Bone marrow (tissue), 2 donors: ENCODE measurements at places on chromosomes 13 and 19.

GRCh38 chr19:53131085-53131590, 1.6 kb downstream of the ZNF415 start:
- DNase-seq = no peak

GRCh38 chr13:44437356-44438233, 64.0 kb downstream of the SERP2 start:
- no peak for DNase-seq

DNA sequence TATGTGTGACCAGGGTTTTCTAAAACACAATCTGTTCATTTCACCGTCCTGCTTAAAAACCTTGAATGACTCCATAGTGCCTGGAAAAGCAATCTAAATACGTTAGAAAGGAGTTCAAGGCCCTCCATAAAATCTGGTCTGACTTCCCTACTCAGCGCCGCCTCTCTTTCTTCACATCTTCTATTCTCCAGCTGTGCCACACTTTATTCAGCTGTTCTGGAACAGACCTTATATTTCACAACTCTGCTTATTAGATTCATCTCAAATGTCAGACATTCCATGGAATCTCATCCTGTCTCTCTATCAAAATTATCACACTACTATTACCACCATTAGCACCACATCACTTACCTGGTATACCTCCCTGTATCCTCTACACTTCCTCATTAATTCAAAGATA, 19.8 kb upstream of the SPART start:
- DNase-seq = no peak

GRCh38 chr13:105035092-105035491, 1500.4 kb downstream of the EFNB2 start:
- DNase-seq = no peak

DNA sequence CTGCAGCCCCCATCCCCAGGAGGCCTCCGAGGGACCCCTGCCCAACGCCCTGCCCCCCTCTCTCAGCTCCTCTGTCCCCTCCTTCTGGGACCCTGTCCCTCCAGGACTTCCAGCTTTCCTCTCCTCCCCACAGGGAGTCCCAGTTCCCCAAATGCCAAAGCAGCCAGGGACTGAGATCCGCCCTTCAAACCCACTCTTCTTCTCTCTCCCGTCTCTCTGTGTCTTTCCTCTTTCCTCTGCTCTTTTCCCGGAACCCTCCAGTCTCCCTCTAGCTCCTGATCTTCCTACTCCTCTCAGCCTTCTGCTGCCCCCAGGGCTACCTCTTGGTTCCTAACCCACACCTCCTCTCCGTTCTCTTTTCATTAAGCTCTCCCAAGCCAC, 377 bp downstream of the CA11 start:
- DNase-seq = no peak

DNA sequence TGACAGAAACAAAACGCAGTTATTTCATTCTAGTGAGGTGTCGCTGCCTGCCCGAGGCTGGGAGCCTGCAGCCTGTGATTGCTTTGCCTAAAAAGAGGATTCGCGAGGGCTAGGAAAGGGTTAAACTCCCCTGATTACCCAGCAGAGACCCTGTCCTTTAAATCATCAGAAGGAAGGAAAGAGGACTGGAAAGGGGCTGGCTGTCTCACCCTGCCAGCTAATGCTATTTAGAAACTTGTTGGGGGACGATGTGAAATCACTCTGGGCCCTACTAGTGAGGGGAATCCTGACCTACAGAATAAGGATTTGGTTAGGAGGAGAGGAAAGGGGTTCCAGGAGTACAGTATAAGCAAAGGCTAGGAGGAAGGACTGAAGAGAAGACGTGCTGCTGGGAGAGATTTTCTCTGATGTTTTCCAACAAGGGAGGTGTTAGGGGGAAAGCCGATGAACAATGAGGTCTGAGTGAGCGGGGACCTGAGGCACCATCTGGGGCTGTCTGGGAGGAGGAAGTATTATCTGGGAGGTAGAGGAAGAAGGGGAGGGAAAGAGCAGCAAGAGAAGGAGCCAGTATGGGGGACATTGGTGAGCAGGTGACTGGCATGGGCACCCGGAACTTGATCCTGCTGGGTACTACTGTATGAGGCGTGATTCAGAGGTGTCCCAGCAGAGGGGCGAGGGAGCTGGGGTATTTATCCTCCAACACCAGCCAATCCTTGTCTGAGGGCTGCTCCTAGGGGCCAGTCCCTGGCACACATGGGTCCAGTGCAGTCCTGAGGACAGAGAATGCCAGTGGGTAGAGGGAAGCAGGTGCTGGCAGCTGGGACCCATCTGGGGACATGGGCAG, 55.7 kb upstream of the PTPRS start:
- DNase-seq = no peak

DNA sequence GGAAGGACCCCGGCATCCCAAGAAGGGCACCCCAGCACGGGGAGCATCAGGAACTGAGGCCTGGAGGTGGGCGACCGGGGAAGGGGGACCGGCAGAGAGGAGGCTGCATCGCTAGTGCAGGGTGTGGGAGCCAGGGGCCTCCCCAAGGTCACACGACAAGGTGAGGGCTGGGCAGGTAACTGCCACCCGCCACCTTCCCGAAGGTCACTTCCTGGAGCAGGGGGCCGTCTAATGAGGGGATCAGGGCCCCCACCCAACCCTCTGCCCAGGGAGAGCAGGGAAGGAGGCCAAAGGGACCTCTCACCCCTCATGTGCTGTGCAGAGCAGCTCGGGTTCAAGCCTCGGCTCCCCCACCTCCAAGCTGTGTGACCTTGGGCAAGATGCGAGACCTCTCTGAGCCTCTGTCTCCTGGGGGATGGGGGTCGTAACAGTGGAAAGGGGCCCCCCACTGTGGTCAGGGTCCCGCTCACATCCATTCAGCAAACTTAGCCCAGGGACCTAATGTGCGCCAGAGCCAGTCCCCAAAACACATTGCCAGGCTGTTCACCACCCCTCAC, 6.0 kb downstream of the ZBTB7A start:
- DNase-seq = no peak

DNA sequence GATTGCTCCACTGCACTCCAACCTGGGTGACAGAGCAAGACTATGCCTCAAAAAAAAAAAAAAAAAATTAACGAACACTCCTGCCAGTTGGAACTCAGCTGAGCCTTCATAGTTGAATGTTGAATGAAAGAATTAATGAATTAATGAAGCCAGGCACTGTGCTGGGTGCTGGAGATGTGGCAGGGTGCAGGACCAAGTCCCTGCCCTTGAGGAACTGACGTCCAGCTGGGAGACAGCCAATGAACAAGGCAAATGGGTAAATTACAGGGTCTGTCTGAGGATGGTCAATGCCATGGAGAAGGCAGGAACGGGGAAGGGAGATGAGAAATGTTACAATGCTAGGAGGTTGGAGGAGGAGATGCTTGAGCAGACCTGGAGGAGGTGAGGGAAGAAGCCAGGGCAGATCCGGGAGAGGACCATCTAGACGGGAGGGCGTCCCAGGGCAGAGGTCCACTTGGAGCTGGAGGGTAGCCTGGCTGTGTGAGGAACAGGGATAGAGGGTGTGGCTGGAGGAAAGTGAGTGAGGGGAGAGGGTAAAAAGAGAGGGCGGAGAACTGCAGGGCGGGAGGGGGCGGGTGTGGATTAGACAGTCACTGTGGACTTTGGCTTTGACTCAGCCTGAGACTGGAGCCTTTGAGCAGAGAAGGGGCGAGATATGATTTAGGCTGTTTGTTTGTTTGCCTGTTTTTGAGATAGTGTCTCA, 16.8 kb upstream of the IGSF23 start:
- DNase-seq = no peak

GRCh38 chr13:27476943-27477703, 26.8 kb upstream of the MTIF3 start:
- DNase-seq = no peak

DNA sequence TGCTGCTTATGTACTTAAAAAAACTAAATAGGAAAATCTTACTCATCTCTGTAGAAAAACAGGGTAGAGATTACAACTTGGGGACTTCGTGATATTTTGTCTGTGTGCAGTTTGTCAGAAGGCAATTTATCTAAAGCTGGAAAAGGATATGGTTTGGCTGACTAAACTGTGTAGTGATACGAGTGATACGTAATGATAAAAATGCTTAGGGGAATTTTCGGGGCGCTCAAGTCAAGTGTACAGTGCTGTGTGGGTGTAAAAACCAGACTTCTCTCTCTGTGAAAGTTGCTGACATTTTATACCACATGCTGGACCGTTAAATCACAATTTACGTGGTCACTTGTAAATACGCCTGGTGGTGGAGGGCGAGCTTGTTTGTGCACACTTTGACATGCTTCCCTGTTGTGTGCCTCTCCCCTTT, 221.7 kb downstream of the KCNRG start:
- DNase-seq = no peak

- DNase-seq = no peak
Observed at GRCh38 chr19:42281827-42282762, 13.0 kb downstream of the CIC start.

- DNase-seq = no peak
Observed at GRCh38 chr19:58227964-58228584, 640 bp upstream of the ZNF544 start.

DNA sequence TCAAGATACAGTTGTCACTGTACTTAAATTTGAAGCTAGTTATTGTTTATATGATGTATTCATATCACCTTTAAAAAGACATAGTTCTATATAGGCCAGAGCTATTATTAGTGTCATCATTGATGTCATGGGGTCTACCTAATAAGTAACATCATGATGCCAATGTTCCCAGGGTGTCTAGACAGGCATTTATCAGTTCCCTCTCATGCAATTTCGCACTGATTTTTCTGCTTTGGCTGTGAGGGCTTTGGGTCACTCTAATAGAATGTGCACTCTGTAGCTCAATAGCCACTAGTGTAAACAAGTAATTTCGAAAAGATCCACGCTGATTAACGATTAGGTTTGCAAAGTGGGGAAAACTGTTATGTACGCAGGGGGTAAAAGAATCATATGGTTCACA, 1651.3 kb downstream of the SLITRK5 start:
- DNase-seq = no peak

GRCh38 chr19:43643326-43643725, 3.7 kb upstream of the CADM4 start:
- DNase-seq = no peak

DNA sequence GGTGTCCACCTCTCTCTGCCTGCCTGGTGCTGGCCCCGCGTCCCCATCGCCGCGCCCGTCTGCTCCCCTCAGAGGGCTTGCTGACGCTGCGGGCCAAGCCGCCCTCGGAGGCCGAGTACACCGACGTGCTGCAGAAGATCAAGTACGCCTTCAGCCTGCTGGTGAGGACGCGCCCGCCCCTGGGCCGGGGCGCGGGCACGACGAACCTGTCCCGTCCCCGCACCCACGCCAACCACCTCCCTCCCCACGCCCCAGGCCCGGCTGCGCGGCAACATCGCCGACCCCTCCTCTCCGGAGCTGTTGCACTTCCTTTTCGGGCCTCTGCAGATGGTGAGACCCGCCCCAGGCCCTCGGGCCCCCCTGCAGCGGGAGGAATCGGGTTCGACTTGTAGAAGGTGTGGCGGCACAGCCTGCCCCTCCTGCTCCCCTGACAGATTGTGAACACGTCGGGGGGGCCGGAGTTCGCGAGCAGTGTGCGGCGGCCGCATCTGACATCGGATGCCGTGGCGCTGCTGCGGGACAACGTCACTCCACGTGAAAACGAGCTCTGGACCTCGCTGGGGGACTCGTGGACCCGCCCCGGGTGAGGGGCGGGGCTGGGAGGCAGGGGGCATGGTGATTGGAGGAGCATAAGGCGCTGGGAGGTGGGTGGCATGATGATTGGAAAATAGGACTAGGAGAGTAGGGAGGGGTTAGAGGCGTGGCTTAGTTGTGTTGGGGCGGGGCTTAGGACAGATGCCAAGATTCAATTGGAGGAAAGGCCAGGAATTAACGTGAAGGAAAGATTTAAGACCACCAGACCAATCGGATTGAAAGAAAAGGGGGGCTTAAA, 6.6 kb downstream of the EPS8L1 start:
- DNase-seq = no peak

- DNase-seq = no peak
Observed at GRCh38 chr19:33862981-33863380, 66.3 kb downstream of the KCTD15 start.

DNA sequence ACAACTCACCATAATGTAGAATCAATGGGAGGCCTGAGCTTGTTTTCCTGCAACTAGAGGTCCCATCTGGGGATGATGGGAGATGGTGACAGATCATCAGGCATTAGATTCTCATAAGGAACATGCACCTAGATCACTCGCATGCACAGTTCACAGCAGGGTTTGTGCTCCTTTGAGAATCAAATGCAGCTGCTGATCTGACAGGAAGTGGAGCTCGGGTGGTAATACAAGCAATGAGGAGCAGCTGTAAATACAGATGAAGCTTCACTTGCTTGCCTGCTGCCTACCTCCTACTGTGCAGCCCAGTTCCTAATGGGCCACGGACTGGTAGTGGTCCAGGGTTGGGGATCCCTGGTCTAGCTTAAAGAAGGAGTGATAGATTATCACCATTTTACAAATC, 33.0 kb downstream of the KPNA3 start:
- DNase-seq = no peak

- DNase-seq = no peak
Observed at GRCh38 chr19:47523473-47523872, 8.6 kb upstream of the NAPA start.

DNA sequence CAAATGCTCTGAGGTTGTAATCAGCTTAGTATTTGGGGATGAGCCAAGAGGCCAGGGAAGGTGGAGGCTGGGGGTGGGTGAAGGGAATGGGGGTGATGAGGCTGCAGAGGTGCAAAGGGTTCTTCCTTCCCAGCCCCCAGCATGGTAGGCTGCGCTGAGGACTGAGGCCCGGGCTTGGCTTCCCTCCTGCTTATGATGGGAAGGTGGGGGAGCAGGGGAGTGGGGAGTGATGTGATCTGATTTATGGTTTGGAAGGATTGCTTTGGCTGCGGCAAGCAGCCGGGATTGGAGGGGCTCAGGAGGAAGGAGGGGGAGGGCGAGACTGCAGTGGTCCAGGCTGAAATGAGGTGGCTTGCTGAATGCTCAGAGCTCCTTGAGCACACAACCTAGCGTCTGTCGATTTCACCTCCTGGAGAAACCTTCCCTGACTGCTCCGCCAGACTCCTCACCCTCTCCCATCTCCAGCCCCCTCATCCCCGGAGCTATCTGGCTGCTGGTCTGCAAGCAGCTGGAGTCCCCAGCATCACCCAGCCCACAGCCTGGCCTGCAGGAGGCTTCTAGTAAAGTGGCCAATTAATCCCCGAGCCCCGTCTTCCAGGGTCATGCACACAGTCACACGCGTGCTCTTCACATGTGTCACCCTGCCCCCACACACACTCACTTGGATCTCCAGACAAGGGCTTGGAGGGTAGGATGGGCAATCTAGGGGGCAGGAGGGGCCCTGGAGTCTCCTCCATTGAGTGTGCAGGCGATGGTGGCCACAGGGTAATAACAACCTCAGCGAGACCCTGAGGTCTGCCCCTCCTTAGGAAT, 757 bp upstream of the CLEC11A start:
- DNase-seq = no peak
